ENCODE measurements at places on chromosomes 7 and 10.

DNA sequence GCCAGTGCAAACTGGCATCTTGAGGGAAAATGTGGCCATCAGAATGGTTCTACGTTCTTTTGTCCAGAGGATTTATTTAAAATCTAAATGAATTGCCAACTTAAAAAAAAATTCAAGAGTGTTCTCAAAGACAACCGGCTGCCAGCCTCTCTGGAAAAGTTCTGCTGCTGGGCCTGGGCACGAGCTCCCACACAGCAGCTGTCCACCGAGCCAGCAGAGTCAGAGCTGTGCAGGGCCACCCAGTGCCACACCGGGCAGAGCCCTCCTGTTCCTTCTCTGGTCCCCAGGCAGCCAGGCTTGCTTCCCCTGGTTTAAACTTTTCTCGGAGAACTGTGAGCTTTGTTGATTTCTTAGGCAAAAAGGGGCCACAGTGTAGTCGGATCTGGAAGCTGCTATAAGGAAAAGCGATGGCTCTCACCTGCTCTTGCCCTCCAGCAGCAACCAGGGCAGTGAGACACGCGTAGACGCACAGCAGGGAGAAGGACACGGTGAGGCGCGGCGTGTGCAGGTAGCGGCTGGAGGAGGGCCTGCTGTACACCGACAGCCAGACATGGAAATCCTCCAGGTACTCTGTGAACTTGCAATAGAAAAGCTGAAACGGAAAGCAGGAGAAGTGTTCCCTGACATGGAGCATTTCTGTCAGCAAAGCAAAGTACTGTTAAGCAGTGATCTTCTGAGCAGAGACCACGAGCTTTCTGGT lies 111.6 kb downstream of the PKD1L1 start:
- DNase-seq, result no peak

DNA sequence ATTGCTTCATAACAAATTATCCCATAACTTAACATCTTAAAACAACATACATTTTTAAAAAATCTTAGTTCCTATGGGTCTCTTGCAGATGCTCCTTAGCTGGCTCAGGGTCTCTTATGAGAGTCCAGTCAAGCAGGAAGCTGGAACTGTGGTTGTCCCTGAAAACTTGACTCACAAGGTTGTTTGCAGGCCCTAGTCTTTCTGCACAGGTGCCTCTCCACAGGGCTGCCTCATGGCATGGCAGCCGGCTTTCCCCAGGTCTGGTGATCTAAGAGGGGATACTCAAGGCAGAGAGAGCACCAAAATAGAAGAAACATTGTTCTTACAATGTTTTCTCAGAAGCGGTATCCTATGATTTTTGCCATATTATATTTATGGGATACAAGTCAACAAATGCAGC lies 127.1 kb downstream of the CDK14 start:
- DNase-seq, result no peak

DNA sequence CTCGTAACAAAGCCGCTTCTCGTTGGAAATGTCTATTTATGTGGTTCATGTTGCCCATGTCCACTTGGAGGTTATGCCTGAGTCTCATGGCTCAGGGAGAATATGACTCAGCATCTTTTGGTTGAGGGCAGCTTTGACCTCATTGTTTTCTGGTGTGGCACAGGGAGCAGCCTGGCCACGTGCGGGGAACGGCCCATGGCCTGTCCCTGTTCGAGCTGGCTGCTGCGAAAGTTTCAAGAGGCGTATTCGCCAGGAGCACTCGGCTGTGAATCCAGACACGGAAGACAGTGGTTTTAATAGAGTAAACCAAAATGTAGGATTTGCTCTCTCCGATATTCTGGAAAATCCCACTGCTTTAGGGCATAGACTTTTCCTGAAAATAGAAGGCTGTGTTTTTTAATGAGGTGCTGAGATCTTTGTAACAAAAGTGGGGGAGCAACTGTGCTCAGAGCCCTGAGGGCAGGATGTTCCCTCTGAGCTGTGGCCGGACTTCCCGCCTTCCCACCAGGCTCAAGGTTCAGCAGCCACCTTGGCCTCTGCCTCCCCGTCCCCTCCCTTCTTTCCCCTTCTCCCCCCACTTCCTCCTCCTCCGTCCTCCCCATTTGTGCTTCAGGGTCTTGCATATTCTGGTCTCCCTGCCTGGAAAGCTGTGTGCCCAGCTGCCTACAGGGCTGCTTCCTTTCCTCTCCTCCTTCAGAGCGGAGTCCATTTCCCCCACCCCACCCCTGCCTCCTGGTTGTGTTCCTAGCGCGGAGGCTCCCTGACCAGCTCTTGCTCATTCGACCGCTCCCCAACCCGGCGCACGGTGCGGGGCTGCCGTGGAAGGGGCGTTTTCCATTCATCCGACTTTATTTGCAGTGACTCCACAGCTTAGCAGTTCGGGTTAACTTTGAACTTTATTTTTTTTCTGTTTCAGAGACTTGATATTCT lies 642.0 kb downstream of the SDK1 start:
- peak; percentile 23 for DNase-seq

GRCh38 chr10:14660831-14661230 lies 113.9 kb downstream of the FAM107B start:
- no peak for DNase-seq

DNA sequence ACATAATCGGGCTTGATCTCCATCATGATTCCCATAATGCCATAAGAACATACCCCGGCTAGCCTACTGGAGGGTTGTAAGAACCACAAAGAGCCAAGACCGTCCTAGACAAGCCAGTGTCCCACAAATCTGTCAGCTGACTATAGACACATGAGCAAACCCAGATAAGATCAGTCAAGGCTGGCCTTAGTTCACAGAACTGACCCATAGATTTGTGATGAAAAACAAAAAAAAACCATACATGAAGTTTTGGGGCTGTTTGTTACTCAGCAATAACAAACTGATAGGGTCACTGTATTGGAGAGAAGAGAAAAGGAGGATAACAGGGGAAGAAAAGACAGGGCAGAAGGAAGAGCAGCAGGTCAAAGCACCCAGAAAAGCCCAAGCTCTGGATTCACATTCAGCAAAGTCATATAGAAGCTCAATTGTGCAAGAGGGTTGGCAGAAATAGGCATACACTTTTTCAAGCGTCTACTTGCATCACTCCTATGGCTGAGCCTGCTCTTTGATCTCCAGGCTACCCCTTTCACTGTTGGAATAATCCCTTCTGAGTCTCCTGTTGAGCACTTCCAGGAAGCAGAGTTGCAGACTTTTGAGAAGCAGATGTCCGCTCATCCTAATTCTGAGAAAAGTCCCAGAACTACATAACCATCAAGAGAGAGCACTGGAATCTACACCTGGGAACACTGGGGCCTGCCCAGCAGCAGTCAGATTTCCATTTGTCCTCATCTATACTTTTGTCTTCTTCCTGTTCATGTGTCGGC lies 122.0 kb upstream of the HABP2 start:
- DNase-seq, result no peak

- no peak for DNase-seq
Measured at GRCh38 chr10:87826653-87827052, 8.6 kb upstream of the ATAD1 start.

GRCh38 chr7:36657036-36657660 lies 67.1 kb downstream of the AOAH start:
- no peak for DNase-seq

GRCh38 chr10:61847640-61848039 lies 53.9 kb upstream of the ARID5B start:
- DNase-seq, result no peak

DNA sequence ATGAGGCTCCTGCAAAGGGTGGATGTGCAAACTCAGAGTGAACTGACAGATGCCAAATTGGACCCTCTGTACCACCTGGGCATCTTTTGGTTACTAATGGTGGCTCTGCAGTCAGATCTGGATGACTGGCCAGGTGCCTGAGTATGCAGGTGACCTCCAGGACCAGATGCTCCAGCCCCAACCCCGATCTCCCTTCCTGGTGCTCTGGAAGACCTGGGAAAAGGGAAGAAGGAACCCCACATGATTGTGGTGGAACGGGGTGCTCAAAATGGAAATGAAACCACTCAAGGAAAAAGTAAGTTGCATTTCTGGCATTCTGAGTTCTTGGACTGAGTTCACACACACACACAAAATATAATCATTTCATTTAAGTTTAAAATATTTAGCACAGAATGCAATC lies 9.8 kb upstream of the AEBP1 start:
- no peak for DNase-seq

DNA sequence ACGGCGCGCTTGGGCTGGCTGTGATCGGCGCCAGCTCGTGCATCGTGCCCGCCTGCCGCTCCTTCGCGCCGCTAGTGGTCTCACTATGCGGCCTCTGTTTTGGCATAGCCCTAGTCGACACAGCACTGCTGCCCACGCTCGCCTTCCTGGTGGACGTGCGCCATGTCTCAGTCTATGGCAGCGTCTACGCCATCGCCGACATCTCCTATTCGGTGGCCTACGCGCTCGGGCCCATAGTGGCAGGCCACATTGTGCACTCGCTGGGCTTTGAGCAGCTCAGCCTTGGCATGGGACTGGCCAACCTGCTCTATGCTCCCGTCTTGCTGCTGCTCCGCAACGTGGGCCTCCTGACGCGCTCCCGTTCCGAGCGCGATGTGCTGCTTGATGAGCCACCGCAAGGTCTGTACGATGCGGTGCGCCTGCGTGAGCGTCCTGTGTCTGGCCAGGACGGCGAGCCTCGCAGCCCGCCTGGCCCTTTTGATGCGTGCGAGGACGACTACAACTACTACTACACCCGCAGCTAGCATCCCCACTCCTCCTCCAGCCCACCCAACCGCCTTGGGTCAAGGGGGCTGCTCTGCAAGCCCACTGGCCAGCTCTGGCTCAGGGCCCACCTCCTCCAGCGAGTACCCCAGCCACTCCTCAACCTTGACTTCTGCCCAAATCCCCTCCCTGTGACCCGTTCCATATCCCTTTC lies 1.9 kb downstream of the SLC18A3 start:
- no peak for DNase-seq

- no peak for DNase-seq
Measured at GRCh38 chr10:102714621-102715455, at the start of gene SFXN2. Gene SFXN2 (plus strand): TSS chr10:102714636. CDS start chr10:102726637, 12,001 bp downstream.

- DNase-seq, result no peak
Measured at GRCh38 chr7:95598511-95598910, 2.2 kb upstream of the PDK4 start.

DNA sequence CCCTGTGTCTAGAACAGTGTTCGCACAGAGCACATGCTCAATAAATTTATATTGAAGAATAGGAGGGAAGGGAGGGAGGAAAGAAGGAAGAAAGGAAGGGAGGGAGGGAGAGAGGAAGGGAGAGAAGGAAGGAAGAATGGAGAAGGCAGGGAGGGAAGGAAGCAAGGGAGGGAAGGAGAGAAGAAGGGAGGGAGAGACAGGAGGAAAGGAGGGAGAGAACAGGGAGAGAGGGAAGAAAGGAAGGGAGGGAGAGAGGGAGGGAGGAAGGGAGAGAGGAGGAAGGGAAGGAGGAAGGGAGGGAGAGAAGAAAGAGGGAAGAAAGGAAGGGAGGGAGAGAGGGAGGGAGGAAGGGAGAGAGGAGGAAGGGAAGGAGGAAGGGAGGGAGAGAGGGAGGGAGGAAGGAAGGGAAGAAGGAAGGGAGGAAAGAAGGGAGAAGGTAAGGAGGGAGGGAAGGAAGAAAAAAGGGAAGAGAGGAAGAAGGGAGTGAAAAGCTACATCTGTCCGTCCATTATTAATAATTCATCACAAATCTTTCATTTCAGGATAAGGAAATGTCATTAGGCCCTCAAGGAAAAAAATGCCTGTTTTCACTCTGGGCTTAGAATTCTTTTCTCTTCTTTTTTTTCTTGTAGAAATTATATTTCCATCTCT lies 79.7 kb downstream of the GRK5 start:
- DNase-seq, result no peak

DNA sequence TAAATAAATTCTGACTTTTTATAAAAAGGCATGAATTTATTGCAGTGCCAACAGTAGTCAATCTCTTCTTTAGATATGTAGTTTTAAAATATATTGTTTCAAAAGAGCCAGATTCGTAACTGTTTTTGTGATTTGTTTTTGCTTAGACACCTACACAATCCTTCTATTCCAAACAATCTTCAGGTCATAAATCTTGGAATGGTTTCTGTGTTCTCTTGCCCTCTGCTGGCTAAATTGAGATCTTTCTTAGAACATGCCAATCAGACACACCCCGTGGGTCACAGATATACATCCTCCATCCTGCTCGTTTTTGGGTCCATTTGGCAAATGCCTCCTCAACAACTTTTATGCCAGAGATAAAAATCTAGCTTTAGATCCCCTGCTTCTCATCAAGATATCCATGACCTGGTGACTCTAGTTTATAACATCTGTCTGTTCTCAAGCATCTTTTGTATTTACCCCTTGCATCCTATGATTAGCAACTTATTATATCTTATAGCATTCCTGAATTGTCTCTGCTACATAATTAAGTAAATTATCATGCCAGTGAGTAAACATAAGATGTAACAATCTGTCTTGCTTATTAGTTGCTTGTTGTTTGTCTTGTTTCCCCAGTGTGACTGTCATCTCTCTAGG lies 35.3 kb upstream of the IFRD1 start:
- no peak for DNase-seq

DNA sequence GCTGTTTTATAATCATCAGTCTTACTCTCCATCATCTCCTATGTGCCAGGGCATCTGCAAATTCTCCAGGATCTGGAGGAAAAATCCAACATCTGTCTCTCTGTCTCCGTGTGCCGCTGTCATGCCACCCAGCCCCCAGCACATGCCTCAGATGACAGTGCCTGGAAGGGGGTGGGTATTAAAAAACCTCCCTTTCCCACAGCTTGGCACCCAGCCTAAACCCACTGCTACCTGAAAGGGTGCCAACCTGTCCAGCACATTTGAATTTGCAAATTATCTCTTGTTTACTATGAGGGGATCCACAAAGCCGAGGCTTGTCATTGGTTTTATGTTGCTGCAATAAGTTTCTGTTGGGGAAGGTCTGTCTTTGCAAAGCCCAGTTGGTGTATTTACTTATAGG lies 73.1 kb downstream of the EMX2 start:
- no peak for DNase-seq

GRCh38 chr10:53440601-53441000 lies 668.0 kb upstream of the MBL2 start:
- no peak for DNase-seq

DNA sequence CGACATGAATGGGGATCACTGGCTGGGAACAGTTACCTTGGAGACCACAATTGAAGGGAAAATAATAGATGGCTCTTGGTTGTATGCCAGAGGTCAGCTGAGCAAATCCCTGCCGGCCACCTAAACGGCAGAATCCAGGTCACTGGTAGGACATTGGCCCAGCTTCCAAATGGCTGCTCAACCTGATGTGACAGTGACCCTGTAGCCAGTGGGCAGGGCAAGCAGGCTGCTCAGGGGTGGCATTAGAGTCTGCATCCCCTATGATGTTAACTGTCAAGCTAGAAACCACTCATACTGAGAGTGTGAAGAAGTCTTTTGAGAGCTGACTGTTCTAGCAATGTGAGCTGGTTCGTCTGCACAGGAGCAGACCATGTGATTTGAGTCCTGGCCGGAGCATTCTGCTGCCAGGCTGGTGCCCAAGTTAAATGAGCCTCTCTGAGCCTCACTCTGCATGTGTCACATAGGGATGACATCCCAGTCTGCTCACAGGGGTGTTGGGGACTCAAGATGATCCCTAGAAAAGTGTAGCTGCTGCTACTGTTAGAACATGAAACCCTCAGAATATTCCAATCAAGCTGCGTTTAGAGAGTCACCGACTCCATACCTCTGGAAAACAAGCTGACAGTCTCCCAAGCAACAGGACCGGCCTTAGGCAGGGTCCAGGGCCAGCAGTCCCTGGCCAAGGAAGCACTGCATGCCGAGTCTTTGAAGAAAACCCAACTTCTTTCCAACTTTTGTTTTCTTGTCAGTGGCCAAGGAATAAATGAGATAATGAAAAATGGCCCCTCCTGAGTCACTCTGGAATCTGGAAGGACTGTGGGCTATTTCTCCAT lies 69.7 kb downstream of the VWA2 start:
- DNase-seq, result no peak

- no peak for DNase-seq
Measured at GRCh38 chr7:30062587-30062986, 34.4 kb downstream of the PLEKHA8 start.

Data from mucosa of descending colon (tissue), 3 donors.